Activated naive CD8-positive, alpha-beta T cell treated with anti-CD3 and anti-CD28 coated beads, Interleukin-2, amount 50 U/mL, for 16 hours (primary cell): ENCODE measurements at places on chromosomes 12 and 14.

- no peak for DNase-seq
Observed at GRCh38 chr14:24246765-24247212, 4.4 kb upstream of the TINF2 start.

DNA sequence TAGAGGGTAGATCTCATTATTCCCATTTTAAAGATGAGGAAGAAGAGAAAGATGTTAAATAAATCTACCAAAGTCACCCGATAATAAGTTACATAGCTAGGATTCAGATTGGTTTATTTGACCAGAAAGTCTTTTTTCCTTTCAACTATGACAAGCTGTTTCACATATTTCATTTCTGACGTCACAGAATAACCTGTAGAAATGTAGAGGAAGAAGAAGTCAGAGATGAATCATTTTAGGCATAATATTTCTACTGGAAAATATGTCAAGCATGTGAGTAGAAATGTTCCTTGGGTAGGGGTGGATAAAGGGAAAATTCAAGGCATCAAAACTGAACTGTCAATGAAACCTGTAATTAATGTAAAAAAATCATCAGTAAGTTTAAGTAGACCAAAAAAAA, 107.0 kb downstream of the MGST1 start:
- DNase-seq, result no peak

- DNase-seq, result no peak
Observed at GRCh38 chr14:100503251-100503650, 84.0 kb downstream of the BEGAIN start.

GRCh38 chr12:24444634-24445033, 495.2 kb upstream of the SOX5 start:
- DNase-seq, result no peak

DNA sequence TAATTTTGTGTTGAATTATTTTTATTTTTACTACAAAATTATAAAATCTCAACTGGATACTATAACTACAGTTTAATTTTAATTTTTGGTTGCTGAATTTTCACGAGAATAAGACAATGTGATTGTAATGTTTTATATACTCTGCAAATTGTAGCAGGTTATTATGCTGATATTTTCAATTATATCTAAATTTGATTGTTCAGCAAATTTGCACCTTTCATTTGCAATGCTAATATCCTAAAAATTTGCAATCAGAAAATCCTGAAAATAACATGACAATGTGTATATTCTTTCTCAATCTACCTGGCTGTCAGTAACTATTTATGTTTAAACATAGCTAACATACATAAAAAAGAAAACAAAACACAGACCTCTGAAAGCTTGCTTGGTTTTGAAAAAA, 932.2 kb upstream of the LRFN5 start:
- no peak for DNase-seq

DNA sequence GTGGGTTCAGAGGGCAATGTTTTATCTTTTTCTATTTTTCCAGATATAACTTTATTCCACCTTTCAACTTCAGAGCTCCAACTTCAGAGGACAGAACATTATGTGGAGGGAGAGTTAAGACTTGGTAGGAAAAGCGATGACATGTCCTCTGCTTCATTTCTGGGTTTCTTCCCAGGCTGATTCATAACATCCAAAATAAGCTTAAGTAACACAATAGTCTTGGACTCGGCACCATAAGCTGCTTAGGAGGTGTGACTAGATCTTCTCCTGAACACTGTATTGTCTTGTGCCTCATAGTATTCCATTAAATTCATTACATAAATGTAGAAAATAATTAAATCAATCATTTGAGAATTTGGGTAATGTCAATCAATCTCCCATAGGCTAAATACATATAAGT, 95.5 kb upstream of the PDE3A start:
- no peak for DNase-seq

- DNase-seq, result no peak
Observed at GRCh38 chr14:85634205-85634604, 104.3 kb downstream of the FLRT2 start.

- no peak for DNase-seq
Observed at GRCh38 chr12:2999265-2999841, 40.2 kb downstream of the TEAD4 start.

DNA sequence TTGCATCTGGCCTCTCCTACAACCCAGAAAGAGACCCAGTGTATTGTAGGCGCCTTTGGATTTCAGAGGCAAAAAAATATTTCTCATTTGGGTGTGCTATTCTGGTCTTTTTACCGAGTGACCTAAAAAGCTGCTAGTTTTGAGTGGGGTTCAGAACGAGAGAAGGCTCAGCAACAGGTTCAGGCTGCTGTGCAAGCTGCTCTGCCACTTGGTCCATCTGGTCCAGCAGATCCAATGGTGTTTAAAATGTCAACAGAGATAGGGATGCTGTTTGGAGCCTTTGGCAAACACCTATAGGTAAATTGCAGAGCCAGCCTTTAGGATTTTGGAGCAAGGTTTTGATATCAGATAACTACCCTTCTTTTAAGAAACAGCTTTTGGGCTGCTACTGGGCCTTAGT, 25.3 kb upstream of the DYRK2 start:
- DNase-seq, result no peak
